Renal cortex interstitium (tissue), 15 donors: ENCODE measurements at places on chromosomes 2 and 18.

GRCh38 chr2:1022178-1022577 is 71.5 kb downstream of the SNTG2 start:
- no peak for DNase-seq

DNA sequence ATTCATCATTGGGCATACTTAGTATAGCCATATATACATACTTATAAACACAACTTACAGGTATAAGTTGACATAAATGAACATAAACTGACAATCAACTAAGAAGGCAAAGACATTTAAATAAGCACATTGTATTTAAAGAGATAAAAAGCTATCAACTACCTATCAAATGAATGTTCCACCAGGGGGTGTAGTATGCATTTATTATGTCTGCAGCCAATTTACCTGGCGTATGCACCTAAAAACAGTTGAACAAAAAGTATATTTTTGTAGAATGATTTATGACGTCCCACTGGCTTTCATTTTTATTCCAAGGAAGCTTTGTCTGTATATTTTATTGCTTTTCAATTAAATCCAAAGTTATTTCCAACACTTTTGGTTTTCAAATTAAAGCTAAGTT is 323.5 kb downstream of the AFF3 start:
- DNase-seq: no peak

GRCh38 chr2:134304394-134305108 is 50.7 kb downstream of the MGAT5 start:
- no peak for DNase-seq

DNA sequence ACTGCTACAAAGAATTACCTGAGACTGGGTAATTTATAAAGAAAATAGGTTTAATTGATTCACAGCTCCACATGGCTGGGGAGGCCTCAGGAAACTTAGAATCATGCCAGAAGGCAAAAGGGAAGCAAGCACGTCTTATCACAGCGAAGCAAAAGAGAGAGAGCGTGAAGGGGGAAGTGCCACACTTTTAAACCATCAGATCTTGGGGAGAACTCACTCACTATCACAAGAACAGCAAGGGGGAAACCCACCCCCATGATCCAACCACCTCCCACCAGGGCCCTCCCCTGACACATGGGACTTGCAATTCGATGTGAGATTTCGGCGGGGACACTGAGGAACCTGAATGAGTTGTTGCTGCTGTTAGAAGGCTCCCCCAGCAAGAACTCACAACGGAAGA is 220.2 kb upstream of the PIEZO2 start:
- DNase-seq: no peak

- no peak for DNase-seq
Observed at GRCh38 chr2:69221960-69222751, 164.9 kb downstream of the GFPT1 start.
